ENCODE measurements at places on chromosomes 16 and 17.

GRCh38 chr17:2485543-2485942, 26.1 kb downstream of the METTL16 start:
- no peak for DNase-seq

GRCh38 chr16:13984794-13985193, 64.8 kb downstream of the ERCC4 start:
- no peak for DNase-seq

DNA sequence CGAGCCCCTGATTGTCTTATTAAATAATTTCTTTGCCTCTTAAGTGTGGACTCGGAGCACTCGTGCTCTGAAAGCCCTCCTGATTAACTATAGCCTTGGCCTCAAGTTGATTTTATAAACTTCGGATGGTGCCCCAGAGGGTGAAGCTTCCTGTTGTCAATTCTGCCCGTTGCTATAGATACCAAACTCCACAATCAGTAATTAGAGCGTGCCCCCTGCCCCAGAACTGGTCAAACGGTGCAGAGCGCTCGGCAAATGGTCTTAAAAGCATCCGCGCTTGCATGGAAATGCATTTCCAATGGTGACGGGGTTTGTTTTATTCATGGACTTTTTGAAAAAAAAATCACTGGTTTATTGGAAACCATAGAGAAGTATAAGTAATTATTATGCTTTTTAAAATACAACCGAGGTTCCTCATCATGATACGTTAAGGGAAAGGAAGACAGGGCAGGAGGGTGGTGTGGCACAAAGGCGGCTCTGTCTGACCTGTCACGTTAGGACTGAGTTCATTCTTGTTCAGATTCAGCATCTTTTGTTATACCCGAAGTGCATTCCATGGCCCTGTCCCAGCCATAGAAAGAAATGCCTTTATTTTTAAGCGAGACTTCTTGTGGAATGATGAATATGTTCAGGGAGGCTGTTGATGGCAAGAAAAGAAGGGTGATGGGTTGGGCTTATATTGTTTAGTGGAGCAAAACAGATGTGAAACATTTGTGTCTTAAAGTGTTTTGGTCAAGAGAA, 476.4 kb downstream of the MAF start:
- DNase-seq, result no peak

DNA sequence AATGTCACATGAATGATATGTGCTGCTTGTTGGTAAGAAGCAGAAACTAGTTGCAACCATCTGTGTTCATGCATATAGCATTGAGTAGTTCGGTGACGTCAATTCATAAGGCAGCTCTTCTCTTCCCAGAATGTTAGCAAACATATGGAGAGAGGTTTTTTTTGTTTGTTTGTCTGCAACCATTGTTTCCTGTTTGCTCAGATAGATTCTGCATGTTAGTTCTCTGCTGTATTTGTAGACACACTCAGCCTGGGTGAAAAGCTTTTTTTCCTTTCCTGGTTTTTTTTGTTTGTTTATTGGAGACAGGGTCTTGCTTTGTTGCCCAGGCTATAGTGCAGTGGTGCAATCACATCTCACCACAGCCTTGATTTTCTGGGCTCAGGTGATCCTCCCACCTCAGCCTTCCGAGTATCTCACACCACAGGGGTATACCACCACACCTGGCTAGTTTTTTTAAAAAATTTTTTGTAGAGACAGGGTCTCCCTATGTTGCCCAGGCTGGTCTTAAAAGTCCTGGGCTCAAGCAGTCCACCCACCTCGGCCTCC, 16.7 kb downstream of the WSB1 start:
- DNase-seq, result no peak

DNA sequence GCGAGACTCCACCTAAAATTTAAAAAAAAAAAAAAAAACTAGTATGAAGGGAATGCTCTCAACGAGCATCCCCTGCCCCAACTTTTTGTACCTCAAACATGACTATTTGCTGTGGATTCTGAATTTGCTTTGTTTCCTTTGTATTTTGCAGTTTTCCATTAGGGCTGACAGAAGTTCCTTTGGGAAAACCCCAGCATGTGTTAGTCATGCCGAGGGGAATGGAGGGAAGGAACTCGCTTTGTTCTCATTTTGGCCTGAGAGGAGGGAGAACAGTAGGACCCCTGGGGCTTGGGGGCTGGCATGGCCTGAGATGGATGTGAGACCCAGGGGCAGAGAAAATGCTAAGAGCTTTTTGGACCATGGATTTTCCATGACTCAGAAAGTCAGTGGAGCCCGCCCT, 20.5 kb downstream of the KRT9 start:
- no peak for DNase-seq

- DNase-seq, result peak; percentile 77
Observed at GRCh38 chr16:22321340-22322001, 24.3 kb downstream of the POLR3E start.

- no peak for DNase-seq
Observed at GRCh38 chr17:5700745-5701144, 116.4 kb upstream of the NLRP1 start.

Measured in HuH-7 (cell line).